ENCODE measurements at places on chromosomes 6 and 20.
A peak's percentile ranks its signal among the peaks of the same experiment; 100 is the strongest.

DNA sequence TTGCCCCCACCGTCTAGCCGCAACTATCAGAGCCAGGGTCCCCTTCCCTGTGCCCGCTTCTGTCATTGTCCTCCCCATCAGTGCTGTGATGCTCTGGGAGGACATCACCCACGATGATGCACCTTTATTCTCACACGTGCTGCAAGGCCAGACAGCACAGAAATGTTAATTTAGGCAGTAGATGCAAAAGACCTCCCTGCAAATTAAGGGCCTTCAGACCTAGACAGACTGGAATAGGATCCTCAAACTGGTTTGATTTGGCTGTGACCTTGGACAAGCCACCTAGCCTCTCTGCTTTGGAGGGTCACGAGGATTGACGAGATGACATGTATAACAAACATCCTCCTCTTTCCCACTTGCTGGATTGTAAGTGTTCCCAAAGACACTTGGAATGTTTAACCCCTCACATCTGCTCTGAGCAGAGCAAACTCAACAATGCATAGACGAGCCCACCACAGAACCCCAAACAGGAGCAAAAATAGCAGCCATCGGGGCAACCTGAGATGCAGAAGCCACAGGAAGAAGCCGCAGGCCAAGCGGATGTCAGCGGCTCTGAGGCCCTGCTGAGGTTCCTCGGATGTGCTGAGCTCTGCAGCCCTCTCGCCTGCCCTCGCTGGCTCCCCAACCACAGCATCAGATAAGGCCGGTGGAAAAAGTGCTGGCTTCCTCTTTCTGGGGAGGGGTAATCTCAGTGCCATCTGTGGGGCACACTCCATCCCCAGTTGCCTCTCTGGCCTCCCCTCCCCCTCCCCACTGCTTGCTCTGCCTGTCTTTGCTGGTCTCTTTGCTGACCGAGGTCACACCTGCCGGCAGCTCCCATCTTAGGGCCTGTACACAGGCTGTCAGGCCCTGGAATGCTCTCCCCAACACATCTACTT lies 35.3 kb downstream of the TOX2 start:
- peak; percentile 74 for DNase-seq

DNA sequence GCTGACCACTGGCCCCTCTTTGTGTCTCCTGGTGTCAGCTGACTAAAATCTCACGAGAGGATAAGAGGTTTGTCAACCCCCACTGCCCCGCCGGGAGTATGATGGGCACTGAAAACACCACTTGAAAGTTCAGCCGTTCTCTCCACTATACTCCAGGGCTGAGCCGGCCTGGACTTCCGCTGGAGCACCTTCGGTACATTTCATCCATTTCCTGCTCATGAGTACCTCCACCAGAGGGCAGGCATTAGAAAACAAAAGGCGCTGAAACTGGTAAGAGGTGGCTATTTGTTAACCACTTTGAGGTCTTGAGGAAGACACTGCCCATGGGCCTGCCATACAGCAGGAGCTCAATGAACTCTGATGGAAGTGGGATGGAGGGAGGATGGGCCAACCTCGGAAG lies 17.9 kb upstream of the ANKRD60 start:
- DNase-seq: no peak

GRCh38 chr20:25355011-25355595 lies 35.5 kb downstream of the ABHD12 start:
- no peak for DNase-seq

- no peak for DNase-seq
These were observed 4.1 kb upstream of the BPHL start for GRCh38 chr6:3114377-3114776.

- DNase-seq: no peak
These were observed 151.9 kb upstream of the CARMIL1 start for GRCh38 chr6:25127076-25127837.

- DNase-seq: no peak
These were observed 37.6 kb downstream of the GPLD1 start for GRCh38 chr6:24451581-24452388.

DNA sequence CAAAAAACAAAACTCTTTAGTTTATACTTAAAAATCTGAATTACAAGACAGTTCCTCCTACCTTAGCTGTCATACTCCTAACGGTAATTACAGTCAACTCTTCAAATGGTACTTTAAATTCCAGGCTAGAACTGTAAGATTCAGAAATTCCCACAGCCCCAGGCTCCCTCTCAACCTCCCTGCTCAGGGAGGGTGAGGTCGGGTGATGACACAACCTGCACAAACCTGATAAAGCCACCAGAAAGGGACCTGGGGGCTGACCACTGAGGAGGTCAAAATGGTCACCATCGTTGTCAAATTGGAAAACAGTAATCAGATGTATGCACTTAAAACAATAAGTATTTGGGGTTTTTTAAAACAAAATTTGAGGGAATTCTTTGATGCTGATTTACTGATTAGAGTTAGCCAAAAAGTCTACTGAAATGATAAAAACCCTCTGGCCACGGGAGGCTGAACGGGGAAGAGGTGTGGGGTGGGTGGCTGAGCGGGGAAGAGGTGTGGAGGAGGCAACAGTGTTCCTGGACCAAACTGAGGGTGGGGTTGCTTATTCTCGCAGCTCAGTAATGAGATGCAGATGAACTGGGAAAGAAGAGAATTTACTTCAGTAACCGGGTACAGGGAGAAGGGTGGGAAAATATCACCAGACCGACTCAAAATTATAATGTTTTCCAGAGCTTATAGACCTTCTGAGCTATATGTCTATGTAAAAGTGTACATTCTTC lies 52.4 kb downstream of the SLC22A1 start:
- no peak for DNase-seq

DNA sequence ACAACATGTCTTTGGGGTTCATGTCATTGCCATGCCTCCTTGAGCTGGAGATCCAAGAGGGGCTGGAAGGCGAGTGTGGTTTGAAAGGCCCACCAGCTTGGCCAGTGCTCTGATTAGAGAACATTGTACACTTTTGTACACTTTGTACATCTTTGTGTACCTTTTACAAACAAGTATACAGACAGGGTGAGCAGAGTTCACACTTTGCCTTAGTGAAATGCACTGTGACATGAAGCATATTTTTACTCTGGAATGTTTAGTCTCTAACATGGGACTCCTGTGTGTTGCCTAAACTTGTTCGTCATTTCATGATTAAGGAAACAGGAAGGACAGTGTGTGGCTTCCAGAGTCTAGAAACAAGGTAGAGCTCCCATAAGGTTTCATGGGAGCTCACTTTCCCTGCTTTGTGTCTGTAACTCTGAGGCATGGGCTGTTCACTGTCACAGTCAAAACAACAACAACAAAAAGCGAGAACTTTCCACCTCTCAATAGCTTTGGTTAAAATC lies 225.8 kb upstream of the SOX4 start:
- no peak for DNase-seq

GRCh38 chr6:53845280-53846195 lies 50.7 kb downstream of the LRRC1 start:
- no peak for DNase-seq

GRCh38 chr6:139743664-139744437 lies 369.4 kb upstream of the CITED2 start:
- no peak for DNase-seq

DNA sequence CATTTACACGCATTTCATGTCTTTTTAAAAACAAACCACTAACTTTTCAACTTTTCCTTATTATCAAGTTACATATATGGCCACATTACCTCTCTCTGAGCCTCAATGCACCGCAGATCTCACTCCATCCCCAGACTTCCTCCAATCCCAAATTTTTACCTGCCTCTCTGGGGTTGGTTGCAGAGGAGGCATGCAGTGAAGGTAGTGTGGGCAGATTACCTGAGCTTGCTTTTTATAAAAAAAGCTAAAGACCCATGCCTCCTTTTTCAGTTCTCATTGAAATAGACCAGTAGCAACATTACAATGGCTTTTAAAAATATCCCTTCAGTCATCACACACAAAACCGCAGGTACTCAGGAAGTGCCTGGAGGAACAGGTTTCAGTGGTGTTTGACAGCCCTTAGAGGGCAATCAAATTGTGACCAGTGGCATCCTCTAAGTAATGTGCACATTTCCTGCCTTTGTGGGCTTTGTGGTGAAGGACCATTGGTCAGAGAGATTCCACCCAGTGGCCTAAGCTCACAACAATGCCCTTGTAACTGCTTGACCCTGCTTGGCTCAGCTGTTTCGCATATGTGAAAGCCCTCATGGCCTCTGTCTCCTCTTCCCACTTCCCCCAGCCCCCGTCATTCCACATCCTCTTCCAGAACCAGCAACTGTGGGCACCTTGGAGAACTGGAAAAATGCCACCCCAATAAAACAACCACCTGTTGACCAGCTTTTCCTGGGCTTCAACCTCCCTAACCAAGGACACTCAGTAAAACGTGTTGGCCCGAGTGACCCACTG lies 30.2 kb upstream of the IL17A start:
- DNase-seq: no peak

GRCh38 chr20:36344517-36345132 lies 38.5 kb downstream of the DLGAP4 start:
- no peak for DNase-seq

GRCh38 chr20:45341939-45342854 lies 6.0 kb downstream of the SDC4 start:
- no peak for DNase-seq

DNA sequence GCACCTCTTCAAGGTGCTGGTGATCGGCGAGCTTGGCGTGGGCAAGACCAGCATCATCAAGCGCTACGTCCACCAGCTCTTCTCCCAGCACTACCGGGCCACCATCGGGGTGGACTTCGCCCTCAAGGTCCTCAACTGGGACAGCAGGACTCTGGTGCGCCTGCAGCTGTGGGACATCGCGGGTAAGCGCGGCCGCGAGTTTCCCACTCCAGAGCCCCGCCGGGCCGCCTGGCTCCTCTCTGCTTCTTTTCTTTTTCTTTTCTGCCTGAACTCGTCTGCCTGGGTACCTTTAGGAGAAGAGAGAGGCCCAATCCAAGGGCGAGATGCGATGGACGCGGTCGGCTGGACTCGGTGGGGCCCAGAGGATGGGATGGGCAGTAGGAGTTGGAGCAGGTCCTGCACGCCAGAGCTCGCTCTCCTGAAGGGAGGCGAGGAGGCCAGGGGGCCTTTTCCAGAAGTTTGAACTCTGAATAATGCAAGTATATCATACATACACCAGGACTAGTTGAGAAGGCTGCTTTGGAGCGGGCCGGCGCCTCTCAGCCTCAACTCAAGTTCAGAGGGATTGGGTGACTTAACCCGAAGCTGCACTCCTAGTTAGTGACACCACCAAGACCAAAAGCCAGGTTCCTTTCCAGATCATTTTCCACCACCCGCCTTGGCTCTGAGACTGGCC lies 445 bp downstream of the RAB32 start:
- no peak for DNase-seq

DNA sequence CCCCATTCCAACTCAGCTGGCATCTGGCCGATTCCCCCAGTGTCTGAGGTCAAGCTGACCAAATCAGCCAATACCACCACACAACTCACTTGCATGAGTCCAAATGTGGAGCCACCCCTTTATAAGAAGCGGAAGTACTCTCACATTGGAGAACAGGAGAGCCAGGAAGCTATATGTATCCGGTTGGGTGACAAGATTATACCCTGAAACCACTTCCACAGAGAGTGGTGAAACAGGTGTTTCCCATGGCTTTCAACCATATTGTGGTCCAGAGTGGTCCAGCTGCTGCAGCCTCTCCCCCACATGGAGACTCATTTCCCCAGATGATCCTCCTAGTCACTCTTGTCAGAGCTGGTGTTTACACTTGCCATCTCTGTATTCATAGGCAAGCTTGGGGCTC lies 24.0 kb upstream of the SERINC1 start:
- DNase-seq: no peak

DNA sequence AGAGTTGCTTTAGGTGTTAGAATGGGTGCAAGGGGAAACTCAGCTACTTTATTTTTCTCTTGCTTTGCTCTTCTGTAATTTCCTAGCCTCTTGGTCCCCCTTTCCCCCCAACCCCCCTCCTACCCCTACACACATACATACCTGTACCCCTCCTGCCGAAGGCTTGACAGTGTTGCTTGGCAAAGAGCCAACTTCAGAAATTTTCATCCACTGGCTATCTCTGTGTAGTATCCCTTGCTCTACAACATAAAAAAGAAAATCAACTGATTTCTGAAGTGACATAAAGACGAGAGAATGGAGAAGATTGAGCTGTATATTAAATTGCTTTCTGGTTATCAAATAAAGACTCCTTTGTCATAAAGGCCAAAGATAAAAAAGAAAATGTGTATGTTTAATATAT lies 498.1 kb upstream of the SOX4 start:
- no peak for DNase-seq

DNA sequence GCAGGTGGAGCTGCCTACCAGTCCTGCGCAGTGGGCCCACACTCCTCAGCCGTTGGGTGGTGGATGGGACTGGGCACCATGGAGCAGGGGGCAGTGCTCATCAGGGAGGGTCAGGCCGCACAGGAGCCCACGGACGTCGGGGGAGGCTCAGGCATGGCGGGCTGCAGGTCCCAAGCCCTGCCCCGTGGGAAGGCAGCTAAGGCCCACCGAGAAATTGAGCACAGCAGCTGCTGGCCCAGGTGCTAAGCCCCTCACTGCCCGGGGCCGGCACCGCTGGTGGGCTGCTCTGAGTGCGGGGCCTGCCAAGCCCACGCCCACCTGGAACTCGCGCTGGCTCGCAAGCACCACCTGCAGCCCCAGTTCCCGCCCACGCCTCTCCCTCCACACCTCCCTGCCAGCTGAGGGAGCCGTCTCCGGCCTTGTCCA lies 30.2 kb upstream of the ID4 start:
- DNase-seq: no peak

DNA sequence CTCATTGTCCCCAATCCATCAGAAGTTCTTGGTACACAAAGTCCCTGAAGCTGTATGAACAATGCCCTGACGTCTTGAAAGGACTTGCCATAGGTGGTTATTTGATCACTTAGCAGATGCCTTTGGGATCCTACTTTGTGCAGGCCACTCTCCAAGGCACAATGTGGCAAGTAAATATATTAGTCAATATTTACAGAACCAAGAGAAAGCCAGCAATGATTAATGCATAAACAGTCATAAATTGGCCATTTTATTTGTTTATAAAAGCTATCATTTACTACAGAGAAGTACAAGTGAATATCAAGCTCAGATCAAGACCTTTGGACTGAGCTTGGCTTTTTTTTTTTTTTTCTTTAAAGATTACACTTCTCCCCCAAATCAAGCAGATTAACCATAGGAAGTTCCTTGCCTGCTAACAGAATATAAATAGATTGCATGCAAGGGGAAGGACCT lies 161.8 kb downstream of the MTHFD1L start:
- no peak for DNase-seq

GRCh38 chr6:11975353-11975977 lies 36.6 kb upstream of the HIVEP1 start:
- peak; percentile 25 for DNase-seq

DNA sequence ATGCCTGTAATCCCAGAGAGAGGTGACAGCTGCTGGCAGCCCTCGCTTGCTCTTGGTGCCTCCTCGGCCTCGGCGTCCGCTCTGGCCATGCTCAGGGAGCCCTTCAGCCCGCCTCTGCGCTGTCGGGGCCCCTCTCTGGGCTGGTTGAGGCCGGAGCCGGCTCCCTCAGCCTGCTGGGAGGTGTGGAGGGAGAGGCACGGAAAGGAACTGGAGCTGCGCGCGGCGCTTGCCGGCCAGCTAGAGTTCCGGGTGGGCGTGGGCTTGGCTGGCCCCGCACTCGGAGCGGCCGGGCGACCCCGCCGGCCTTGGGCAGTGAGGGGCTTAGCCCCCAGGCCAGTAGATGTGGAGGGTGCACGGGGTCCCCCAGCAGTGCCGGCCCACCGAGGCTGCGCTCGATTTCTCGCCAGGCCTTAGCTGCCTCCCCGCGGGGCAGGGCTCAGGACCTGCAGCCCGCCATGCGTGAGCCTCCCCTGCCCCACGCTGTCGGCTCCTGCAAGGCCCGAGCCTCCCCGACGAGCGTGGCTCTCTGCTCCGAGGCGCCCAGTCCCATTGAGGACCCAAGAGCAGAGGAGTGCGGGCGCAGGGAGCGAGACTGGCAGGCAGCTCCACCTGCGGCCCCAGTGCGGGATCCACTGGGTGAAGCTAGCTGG lies 34.6 kb downstream of the C6orf52 start:
- no peak for DNase-seq

All from stimulated activated CD8-positive, alpha-beta memory T cell treated with anti-CD3 and anti-CD28 coated beads, Interleukin-7, amount 100 ng/mL, for 48 hours (primary cell).